ENCODE measurements at places on chromosomes 4 and X. TPM values are rescaled to one million over a fixed set of nuclear protein-coding genes. Genes with fewer than 3 reads are reported as not detected.
A peak's percentile ranks its signal among the peaks of the same experiment; 100 is the strongest.

The CYP2U1 gene
- polyA plus RNA-seq, result 16.1 TPM

The SSX3 gene
- polyA plus RNA-seq, result not detected

The TRIM60 gene
- polyA plus RNA-seq, result not detected

The FHDC1 gene
- polyA plus RNA-seq, result 3.7 TPM

The LRAT gene
- polyA plus RNA-seq, result 4.3 TPM

The ABCG2 gene
- polyA plus RNA-seq, result 37.6 TPM

The TIMM8A gene
- polyA plus RNA-seq, result 12.0 TPM

DNA sequence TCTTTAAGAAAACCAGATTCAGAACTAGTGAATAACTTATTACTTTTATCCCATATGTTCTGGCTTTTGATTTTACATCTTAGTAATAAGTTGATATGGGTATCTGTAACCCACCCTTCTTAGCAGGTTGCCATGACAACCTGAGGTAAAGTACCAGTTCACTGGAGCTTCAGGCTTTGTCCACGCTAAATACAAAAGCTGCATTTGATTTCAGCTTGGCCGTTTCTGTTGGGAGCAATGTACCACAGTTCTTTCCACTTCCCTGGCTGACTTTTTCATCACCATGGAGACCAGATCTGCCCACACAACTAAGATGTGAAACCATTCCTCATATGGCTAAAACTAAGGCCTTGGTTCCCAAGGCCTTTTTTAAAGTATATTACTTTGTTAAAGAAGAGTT is 26.1 kb downstream of the KLHL34 start:
- DNase-seq, result no peak
- H3K36me3 ChIP-seq, result no peaks in the 10 kb centered on the region
- no peak overlapping the region for H3K27ac ChIP-seq

DNA sequence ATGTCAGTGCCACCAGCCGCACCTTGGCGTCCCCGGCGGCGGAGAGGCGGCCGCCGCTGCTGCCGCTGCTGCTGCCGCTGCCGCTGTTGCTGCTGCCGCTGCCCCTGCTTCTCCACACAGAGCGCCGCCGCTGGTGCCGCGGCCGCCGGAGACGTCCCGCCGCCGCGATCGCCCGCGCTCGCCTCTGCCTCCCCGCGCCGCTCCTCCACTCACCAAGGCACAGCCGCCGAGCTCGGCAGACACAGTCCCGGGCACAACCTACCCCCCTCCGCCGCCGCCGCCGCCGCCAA is at the start of gene PPP3CA:
Gene PPP3CA (minus strand): TSS at position 260 of the 290 bp plus-strand sequence.
- H3K27ac ChIP-seq, result peak within 1 kb of the TSS; percentile 92
- DNase-seq, result no peak
- peaks cover 1% of the 10 kb centered on the region for H3K4me1 ChIP-seq
- H3K27me3 ChIP-seq, result no peaks in the 10 kb centered on the region

- H3K4me3 ChIP-seq, result no peak overlapping the region
- no peaks in the 10 kb centered on the region for H3K27me3 ChIP-seq
- H3K27ac ChIP-seq, result no peak overlapping the region
- H3K36me3 ChIP-seq, result no peaks in the 10 kb centered on the region
- no peaks in the 10 kb centered on the region for H3K4me1 ChIP-seq
Measured at GRCh38 chrX:12366440-12366839, 228.2 kb downstream of the FRMPD4 start.

- H3K27me3 ChIP-seq, result no peaks in the 10 kb centered on the region
- H3K4me1 ChIP-seq, result peaks cover 4% of the 10 kb centered on the region
Measured at GRCh38 chr4:168853770-168854169, 156.3 kb downstream of the CBR4 start.

GRCh38 chr4:100986360-100986868 is 360.9 kb downstream of the PPP3CA start:
- no peak for DNase-seq
- H3K4me3 ChIP-seq, result no peak overlapping the region

DNA sequence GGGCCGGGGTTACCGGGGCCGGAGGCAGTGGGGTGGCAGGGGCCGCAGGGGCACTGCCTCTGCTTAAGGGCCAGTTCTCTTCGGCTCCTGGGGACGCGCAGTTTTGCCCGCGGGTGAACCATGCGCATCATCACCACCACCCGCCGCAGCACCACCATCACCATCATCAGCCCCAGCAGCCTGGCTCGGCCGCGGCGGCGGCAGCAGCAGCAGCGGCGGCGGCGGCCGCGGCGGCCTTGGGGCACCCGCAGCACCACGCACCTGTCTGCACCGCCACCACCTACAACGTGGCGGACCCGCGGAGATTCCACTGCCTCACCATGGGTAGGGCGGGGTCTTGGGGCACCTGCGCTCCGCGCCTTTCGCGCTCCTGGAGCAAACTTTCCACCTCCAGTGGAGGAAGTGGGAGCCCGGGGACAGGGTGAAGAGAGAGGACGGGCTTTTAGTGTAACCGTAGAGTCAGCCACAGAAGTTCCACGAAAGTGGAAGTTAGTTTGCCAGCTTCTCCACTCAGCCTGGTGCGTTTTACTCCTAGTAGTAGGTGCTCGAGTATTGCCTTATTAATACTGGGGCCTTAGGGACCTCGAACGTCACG is 729 bp downstream of the GSX2 start:
- peaks cover 48% of the 10 kb centered on the region for H3K27me3 ChIP-seq
- peak; percentile 26 for DNase-seq
- H3K27ac ChIP-seq, result no peak overlapping the region
- no peaks in the 10 kb centered on the region for H3K36me3 ChIP-seq
- no peaks in the 10 kb centered on the region for H3K4me1 ChIP-seq

DNA sequence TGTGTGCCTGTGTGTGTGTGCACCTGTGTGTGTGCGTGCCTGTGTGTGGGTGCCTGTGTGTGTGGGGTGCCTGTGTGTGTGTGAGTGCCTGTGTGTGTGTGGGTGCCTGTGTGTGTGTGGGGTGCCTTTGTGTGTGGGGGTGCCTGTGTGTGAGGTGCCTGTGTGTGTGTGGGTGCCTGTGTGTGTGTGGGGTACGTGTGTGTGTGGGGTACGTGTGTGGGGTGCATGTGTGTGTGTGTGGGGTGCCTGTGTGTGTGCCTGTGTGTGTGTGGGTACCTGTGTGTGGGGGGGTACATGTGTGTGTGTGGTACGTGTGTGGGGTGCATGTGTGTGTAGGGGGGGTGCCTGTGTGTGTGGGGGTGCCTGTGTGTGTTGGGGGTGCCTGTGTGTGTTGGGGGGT is 73.4 kb upstream of the HGFAC start:
- DNase-seq, result no peak
- H3K27ac ChIP-seq, result no peak overlapping the region
- H3K27me3 ChIP-seq, result no peaks in the 10 kb centered on the region
- no peak overlapping the region for H3K4me3 ChIP-seq
- H3K36me3 ChIP-seq, result no peaks in the 10 kb centered on the region

DNA sequence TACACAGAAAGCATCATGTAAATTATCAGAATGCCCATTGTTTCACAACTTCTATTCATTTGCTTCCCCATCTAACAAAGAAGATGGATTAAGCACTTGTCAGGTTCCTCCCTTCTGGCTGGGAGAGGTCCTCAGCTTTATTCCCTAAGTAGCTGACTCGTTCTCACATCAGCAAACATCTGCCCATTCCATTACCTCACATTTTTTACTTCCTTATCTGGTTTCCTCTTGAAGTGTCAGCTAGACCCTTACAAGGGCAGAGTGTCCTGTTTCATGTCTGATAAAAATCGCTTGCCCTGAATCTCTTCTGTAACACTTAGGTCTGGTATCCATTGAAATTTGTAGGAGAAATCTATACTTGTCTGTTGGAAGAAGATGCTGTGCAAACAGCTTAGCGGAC is 34.7 kb downstream of the TMPRSS11A start:
- H3K27me3 ChIP-seq, result no peaks in the 10 kb centered on the region
- no peaks in the 10 kb centered on the region for H3K36me3 ChIP-seq
- no peak overlapping the region for H3K4me3 ChIP-seq
- H3K4me1 ChIP-seq, result no peaks in the 10 kb centered on the region
- no peak for DNase-seq
- no peak overlapping the region for H3K27ac ChIP-seq

GRCh38 chr4:153248641-153249198 is 44.5 kb downstream of the TRIM2 start:
- H3K27me3 ChIP-seq, result no peaks in the 10 kb centered on the region
- peaks cover 51% of the 10 kb centered on the region for H3K4me1 ChIP-seq
- peak overlapping the region; percentile 88 for H3K27ac ChIP-seq
- H3K36me3 ChIP-seq, result peaks cover 40% of the 10 kb centered on the region
- H3K4me3 ChIP-seq, result peak overlapping the region; percentile 45

- H3K27ac ChIP-seq, result no peak overlapping the region
- H3K27me3 ChIP-seq, result no peaks in the 10 kb centered on the region
- H3K4me1 ChIP-seq, result no peaks in the 10 kb centered on the region
- no peak for DNase-seq
- H3K36me3 ChIP-seq, result no peaks in the 10 kb centered on the region
Measured at GRCh38 chrX:3445806-3446490, 99.5 kb upstream of the MXRA5 start.

DNA sequence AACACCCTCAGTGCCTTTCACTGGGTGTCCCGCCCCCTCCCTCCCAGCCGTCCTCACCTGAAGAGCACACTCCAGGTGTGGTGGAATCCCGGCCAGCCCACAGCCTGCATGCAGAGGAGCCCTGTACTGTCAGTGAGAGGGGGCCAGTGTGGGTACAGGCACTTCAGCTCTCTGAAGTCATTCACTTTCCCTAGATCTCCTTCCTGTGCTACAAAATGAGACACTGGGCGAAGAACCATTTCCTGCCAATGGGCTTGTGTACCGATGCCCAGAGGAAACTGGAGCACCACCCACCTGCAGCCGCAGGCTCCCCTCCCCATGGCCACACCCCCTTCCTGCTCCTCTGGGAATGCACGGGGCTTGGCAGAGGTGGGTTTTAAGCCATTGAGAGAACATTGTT is 73.9 kb upstream of the C4orf50 start:
- DNase-seq, result no peak
- no peak overlapping the region for H3K4me3 ChIP-seq
- H3K36me3 ChIP-seq, result no peaks in the 10 kb centered on the region
- no peak overlapping the region for H3K27ac ChIP-seq

DNA sequence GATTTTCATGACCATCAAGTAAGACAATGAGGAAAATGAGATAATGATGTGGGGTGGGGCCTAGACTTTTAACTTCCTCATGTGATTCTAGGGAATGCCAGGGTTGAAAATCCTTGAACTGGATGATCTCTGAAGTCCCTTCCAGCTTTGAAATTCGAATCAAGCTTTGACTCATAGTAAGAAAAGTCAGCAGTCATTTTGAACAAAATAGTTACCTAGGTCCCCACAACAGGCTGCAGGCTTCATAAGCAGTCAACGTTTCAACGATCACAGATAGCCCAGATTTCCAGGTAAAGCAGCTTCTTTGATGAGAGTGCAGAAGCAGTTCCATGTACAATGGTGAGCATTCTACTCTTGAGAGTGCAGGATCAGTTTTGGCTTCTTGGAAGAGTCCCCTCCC is 93.7 kb downstream of the GRIA3 start:
- no peak overlapping the region for H3K27ac ChIP-seq
- DNase-seq, result no peak
- H3K36me3 ChIP-seq, result no peaks in the 10 kb centered on the region
- no peaks in the 10 kb centered on the region for H3K4me1 ChIP-seq

- no peak overlapping the region for H3K27ac ChIP-seq
- no peak overlapping the region for H3K4me3 ChIP-seq
- H3K27me3 ChIP-seq, result no peaks in the 10 kb centered on the region
- H3K36me3 ChIP-seq, result no peaks in the 10 kb centered on the region
Measured at GRCh38 chrX:21408788-21409187, 34.6 kb downstream of the CNKSR2 start.

GRCh38 chr4:185955826-185956543 is 113.0 kb upstream of the TLR3 start:
- no peaks in the 10 kb centered on the region for H3K36me3 ChIP-seq
- H3K27ac ChIP-seq, result no peak overlapping the region
- no peak overlapping the region for H3K4me3 ChIP-seq
- peaks cover 8% of the 10 kb centered on the region for H3K27me3 ChIP-seq
- no peaks in the 10 kb centered on the region for H3K4me1 ChIP-seq
- no peak for DNase-seq

DNA sequence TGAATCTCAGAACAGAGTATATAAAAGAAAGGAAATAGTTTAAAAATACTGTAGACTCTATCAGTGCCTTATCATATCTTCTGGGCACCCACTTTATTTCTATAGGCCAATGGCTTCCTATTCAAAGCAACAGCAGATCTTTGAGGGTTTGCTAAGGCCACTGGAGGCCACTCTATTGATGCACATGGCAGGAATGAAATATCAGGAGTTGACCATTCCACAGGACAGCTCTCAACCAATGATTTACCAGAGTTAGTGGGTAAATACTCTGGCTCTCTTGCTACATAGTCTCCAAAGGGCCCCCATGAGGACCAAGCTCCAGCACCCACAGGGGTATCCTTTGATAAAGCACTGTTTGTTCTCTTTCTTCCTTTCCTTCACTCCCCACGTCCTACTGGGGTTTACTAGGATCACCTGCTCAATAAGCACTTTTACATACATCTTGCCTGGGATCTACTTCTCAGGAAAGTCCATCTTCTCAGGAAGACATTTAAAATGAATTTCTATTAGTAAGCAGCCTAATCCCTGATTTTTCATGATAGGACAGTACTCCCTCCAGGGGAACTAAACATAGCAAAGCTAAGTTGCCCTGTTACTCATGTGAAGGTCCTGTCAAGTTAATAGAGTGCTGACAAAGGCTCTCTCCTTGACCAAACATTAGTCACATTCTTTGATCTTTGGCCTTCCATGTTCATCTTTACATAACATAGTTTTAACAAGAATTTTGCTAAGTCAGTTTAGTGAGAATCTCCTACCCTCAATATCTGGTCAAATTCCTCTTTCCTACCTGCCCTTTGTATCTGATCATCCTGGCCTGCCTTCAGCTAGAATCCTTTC is 459.7 kb downstream of the GRXCR1 start:
- DNase-seq, result no peak
- no peaks in the 10 kb centered on the region for H3K27me3 ChIP-seq
- H3K4me1 ChIP-seq, result no peaks in the 10 kb centered on the region
- H3K27ac ChIP-seq, result no peak overlapping the region
- no peak overlapping the region for H3K4me3 ChIP-seq

GRCh38 chr4:157781361-157781760 is 391.5 kb downstream of the GASK1B start:
- peak; percentile 15 for DNase-seq
- H3K4me3 ChIP-seq, result no peak overlapping the region
- H3K27ac ChIP-seq, result no peak overlapping the region
- H3K4me1 ChIP-seq, result no peaks in the 10 kb centered on the region
- no peaks in the 10 kb centered on the region for H3K27me3 ChIP-seq

- no peak overlapping the region for H3K4me3 ChIP-seq
- no peaks in the 10 kb centered on the region for H3K36me3 ChIP-seq
- DNase-seq, result no peak
- H3K27ac ChIP-seq, result no peak overlapping the region
- no peaks in the 10 kb centered on the region for H3K27me3 ChIP-seq
- no peaks in the 10 kb centered on the region for H3K4me1 ChIP-seq
Measured at GRCh38 chrX:105697984-105698781, 124.2 kb upstream of the NRK start.

- H3K4me3 ChIP-seq, result no peak overlapping the region
- H3K27ac ChIP-seq, result no peak overlapping the region
- H3K4me1 ChIP-seq, result no peaks in the 10 kb centered on the region
- no peaks in the 10 kb centered on the region for H3K27me3 ChIP-seq
- no peaks in the 10 kb centered on the region for H3K36me3 ChIP-seq
Measured at GRCh38 chrX:110415440-110416170, 57.0 kb downstream of the RTL9 start.
